ENCODE measurements at places on chromosomes 6 and 20.

- DNase-seq, result no peak
Measured at GRCh38 chr20:46773680-46774079, 64.2 kb downstream of the SLC2A10 start.

DNA sequence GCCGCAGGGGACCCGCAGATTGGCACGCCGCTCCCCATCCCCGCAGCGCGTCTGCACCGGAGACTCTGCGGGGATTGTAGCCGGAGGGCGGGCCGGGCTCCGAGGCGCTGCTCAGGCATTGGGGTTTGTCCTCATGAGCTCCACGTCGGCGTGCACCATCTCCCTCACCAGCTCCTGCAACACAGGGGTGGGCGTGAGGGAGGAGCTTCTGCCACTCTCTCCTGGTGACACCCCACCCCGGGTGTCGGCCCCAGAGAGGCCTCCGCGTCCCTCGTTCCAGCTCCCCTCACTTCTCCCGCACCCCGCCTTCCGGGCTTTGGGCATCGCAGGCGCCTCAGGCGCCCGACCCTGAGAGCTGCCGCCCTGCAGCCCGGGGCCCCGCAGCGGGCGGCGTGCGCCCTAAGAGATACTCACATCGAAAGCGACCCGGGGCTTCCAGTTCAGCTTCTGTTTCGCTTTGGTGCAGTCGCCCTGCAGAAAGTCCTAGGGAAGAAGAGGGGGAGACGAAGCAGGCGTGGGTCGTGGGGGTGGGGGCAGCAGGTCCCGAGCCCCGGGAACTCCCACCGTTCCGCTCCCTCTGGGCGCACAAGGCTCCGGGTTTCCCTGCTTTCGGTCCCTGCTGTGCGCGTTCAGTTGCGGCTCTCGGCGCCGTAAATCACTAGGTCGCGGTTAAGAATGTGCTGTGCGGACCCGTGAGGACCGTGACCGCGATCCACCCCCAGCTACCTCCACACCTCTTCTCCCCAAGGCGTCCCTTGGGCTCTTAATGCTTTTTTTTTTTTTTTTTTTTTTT is 14.5 kb downstream of the FOXC1 start:
- DNase-seq, result peak; percentile 34

- DNase-seq, result no peak
Measured at GRCh38 chr6:125300992-125301434, 754 bp downstream of the HDDC2 start.

GRCh38 chr6:164066766-164067165 is 652.2 kb downstream of the QKI start:
- DNase-seq, result no peak
